SK-MEL-5 (cell line): ENCODE measurements at places on chromosomes 6 and 20. TPM values are rescaled to one million over a fixed set of nuclear protein-coding genes. Genes with fewer than 3 reads are reported as not detected.

DNA sequence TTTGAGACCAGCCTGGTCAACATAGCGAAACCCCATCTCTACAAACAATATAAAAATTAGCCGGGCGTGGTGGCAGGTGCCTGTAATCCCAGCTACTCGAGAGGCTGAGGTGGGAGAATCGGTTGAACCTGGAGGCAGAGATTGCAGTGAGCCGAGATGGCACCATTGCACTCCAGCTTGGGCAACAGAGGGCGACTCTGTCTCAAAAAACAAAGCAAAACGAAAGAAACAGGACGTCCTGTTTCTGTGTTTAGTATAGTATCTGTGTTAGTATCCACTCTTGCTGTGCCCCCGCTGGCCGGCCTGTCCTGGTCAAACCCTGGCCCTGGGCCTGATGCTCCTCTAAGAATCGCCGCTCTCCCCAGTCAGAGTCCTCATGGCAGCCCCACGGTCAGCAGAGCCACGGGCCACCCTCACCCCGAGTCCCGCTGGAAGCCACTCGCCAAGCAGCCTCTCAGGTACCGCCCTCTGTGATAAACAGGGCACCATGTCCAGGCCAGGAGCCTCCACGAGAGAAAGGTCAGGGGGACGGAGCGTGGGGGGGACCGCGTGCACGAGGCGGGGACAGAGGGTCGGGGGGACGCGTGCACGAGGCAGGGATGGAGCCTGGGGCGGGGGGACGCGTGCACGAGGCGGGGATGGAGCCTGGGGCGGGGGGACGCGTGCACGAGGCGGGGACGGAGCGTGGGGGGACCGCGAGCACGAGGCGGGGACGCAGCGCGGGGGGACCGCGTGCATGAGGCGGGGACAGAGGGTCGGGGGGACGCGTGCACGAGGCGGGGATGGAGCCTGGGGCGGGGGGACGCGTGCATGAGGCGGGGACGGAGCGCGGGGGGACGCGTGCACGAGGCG, 384.5 kb downstream of the SMOC2 start:
- DNase-seq, result no peak

GRCh38 chr20:8621001-8621400, 447.9 kb upstream of the PLCB4 start:
- DNase-seq, result no peak

The TXLNB gene
- 0.83 and 1.2 TPM in 2 replicates for total RNA-seq

The MYLK2 gene
- total RNA-seq, result not detected in 2 replicates

GRCh38 chr20:48686238-48687116, 141.3 kb downstream of the PREX1 start:
- no peak for DNase-seq

The CCDC28A gene
- 25.8 and 27.9 TPM in 2 replicates for total RNA-seq

- peak; percentile 16 for DNase-seq
Measured at GRCh38 chr6:128554302-128554701, 33.9 kb upstream of the PTPRK start.

The KIAA0408 gene
- total RNA-seq, result 3.2 and 3.7 TPM in 2 replicates

The MAPK14 gene
- 28.2 and 28.7 TPM in 2 replicates for total RNA-seq

The COL20A1 gene
- not detected in 2 replicates for total RNA-seq

DNA sequence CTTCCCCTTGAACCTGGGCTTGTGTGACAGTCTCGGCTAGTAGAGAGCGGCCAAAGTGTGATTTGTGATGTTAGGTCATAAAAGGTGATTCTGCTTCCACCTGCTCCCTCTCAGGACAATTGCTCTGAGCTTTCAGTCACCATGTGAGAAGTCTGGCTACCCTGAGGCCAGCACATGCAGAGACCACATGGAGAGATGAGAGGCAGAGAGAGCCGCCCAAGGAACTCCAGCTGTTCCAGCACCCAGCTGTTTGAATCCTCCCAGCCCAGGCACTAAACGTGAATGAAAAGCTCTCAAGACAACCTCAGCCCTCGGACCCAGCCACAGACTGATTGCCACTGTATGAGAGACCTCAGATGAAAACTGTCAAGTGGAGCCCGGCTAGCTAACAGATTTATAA, 143.4 kb upstream of the EEF1E1 start:
- DNase-seq, result no peak

DNA sequence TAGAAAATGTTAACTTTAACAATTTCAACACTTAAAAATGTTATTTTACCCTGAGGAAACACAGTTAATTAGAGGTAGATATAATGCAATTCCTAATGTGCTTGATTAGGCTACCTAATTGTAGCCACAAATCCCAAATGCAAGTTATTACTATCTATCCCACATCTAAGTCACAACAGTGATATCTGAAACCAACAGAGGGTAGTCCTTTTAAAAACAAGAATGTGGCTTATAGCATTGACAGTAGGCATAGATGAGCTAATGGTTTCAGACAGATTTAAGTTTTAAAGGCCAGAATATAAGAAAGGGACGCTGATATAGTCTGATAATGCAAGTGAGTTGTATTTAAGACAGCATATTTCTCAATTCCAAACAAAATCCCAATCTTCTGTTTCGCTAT, 23.0 kb downstream of the PLN start:
- no peak for DNase-seq

- no peak for DNase-seq
Measured at GRCh38 chr6:168407842-168408241, 33.1 kb upstream of the SMOC2 start.

DNA sequence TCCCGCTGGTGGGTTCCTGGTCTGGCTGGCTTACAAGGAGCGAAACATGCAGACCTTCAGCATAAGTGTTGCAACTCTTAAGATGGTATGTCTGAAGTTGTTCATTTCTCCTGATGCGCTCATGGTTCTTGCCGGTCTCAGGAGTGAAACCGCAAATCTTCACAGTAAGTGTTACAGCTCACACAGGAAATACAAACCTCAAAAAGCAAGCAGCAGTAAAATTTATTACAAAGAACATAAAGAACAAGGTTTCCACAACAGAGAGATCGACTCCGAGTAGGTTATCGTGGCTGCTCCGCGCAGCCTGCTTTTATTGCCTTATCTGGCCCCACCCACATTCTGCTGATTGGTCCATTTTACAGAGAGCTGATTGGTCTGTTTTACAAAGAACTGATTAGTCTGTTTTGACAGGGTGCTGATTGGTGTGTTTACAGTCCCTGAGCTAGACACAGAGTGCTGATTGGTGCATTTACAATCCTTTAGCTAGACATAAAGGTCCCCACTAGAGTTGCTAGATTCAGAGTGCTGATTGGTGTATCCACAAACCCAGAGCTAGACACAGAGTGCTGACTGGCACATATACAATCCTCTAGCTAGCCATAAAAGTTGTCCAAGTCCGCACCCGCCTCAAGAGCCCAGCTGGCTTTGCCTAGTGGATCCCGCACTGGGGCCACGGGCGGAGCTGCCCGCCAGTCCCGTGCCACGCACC, 39.2 kb downstream of the TRIM27 start:
- no peak for DNase-seq

The METTL24 gene
- total RNA-seq, result not detected in 2 replicates

- DNase-seq, result no peak
Measured at GRCh38 chr20:62773845-62774714, 22.2 kb upstream of the MRGBP start.

DNA sequence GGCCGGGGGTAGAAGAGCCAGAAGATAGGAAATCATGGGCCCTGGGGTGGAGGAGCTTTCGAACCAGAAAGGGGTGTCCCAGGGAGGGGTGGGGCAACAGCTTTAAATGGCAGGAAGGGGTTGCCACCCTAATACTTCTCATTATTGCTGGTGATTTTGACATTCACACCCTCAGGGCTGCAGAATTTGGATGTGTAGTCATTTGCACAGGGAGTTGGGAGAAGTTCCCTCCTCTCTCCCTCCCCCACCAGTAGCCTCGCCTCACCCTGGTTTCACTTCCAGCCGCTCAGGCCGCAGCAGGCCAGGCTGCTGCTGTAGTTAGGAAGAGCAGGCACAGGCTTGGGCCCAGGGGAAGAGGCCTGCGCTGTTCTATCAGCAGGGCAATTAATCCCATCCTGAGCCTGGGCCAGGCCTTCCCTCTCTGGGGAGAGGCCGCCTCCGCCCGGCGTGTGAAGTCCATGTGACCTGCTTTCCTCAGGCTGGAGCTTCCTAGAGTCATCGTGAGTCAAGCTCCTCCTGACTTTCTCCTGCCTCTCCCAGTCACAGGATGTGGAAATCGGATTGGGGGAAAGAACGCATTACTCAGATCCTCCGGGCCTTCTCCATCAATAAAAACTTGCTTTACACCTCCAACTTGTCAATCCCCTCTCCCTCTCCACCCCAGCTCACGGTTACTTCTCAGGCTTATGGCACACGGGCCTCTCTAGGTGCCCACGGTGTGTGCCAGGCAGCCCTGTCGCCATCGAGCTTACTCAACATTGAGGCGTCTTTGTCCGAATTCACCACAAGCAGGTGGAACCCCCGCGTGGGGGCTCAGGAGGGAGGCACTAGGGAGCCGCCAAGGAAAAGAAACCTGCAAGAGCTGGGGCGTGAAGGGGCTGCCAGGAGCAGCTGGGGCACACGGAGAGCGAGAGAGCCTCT, 7.8 kb downstream of the ADTRP start:
- DNase-seq, result peak; percentile 95

- no peak for DNase-seq
Measured at GRCh38 chr6:15017261-15017660, 228.6 kb upstream of the JARID2 start.

- DNase-seq, result peak; percentile 32
Measured at GRCh38 chr6:142842418-142843261, 102.3 kb downstream of the HIVEP2 start.

- DNase-seq, result no peak
Measured at GRCh38 chr6:30834646-30835045, 49.7 kb upstream of the DDR1 start.

- DNase-seq, result peak; percentile 98
Measured at GRCh38 chr20:45052698-45053429, 48.1 kb downstream of the KCNS1 start.

The EYA4 gene
- 52.9 and 55.3 TPM in 2 replicates for total RNA-seq

The ADAM33 gene
- not detected in 2 replicates for total RNA-seq

DNA sequence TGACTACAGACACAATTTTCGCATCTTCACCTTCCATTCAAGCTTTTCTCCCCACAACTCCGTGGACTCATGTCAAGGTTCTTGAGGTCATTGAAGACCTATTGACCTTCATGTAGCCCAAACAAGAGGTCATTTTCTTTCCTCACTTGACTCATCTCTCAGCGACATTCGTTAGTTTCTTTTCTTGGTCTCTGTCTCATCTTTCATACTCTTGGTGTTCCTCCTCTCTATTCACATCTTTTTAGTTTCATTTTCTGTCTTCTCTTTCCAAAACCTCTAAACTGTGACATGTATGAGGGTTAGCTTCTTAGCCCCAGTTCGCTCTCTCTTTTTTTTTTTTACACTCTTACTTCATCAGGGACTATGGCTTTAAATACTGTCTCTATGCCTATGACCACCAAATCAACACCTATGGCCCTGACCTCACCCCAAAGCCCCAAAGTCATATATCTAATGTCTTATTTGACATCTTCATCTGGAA, 128.6 kb upstream of the BACH2 start:
- DNase-seq, result no peak

The OPRM1 gene
- total RNA-seq, result not detected in 2 replicates

The NRSN1 gene
- total RNA-seq, result not detected in 2 replicates

The OOEP gene
- total RNA-seq, result not detected in 2 replicates

DNA sequence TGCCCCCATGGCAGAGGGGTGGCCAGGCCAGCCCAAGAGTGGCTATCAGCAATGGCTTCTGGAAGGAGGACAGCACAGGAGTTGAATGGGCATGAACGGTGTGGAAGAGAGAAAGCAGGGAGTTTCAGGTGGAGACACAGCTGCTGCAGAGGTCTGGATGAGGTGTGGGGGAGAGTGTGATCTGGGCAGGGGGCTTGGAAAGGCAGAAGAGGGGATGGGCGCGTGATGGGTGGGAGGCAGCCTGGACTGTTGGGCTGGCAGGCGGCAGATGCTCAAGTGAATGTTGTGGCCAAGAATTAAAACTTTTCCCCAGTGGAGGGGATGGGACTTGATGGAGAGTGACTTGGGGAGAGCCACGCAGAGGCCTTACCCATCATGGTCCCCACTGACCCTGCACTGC, 46.5 kb downstream of the TOX2 start:
- no peak for DNase-seq

The BACH2 gene
- total RNA-seq, result 0.77 and 0.88 TPM in 2 replicates

- DNase-seq, result no peak
Measured at GRCh38 chr6:73134588-73134987, 90.7 kb downstream of the KHDC1L start.

DNA sequence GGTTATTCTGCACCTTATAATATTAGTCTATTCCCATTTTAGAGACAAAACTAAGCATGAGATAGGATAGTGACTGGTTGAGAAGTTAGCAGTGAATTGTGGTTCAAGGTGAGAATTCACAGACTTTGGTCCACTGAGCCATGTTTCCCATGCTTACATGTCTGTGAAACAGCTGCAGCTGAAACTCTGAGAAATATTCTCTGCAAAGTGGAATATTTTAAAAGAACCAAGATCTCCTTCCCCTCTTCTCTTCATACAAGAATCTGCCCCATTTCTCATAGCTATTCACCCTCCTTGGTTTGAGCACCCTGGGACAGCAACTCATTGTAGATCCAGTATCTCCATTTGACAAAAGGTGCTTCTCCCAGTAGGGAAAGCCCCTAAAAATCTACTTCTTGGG, 70.2 kb upstream of the TMEM170B start:
- DNase-seq, result no peak

- DNase-seq, result peak; percentile 94
Measured at GRCh38 chr20:33933469-33933909, 60.2 kb upstream of the RALY start.

GRCh38 chr20:52289956-52290565, 98.5 kb upstream of the ZFP64 start:
- no peak for DNase-seq

GRCh38 chr6:127869772-127870404, 31.0 kb downstream of the THEMIS start:
- DNase-seq, result no peak

DNA sequence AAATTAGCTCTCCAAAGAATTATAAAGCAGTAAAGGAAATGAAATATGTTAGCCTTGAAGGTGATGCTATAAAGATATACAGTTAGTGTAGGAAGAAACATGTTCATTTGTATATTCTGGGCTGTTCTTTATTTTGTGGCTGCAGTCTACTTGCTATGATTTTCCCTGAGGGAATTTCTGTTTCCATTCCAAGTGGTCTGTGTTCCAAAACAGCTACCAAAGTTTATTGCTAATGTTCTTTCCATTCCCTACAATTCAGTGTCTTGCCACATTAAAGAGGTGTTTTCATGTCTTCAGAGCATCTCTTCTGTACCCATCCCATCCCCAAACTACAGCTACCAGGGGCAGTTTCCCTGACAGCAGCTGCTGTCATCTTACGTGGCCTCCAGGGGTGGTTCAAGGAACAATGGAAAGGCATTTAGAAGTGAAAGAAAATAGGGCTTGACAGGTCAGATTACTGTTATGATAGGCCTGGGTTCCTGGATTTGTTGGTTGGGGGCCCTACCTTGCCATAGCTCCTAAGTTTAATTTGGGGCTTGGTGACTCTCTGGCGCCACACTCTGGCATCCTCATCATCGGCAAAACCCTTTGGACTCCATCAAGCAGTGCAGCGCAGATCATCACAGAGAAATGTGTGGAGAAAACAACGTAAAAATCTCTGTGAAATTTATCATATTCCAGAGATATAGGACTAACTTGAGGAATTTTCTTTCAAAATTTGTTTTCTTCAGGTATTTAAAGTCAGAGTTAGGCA, 33.8 kb upstream of the AIG1 start:
- peak; percentile 57 for DNase-seq
